NCI-H1105 treated with DMSO at 0.1 percent for 48 hours (cell line): ENCODE measurements at places on chromosomes 4 and X.
A peak's percentile ranks its signal among the peaks of the same experiment; 100 is the strongest.

DNA sequence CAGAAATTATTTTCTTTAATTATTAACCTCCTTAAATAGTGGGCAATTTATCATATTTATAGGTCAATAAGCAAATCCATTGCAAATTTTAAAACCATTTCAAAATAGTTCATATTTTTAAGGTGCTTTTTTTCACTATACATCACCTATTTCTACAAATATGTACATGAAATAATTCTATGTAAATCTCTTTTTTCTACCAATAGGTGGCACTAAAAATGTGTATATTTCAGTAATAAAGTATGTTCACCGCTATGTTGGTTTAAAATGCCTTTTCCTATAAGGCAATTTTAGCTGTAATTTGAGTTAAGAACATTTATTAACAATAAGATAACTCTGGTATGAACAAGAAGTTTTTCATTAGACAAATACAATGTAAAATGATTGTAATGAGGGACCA is 672.2 kb downstream of the KCTD8 start:
- DNase-seq, result peak; percentile 5

DNA sequence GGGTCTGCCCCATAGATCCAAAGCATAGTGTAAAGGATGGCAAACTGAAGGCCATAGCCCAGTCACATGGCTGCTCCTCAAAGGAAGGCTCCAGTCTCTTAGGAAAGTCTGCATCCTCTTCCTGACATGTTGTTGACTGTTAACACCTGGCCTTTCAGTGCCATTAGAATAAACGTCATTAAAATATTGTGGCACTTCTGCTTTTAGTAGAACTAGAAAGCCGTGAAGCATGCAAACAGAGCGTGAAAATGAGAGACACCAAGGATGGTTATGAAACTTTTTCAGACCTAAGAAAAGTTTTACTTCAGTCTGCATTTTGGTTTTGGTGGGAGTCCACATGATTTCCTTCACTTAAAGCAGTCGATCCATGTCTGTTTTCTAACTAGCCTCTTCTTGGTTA is 41.1 kb upstream of the AFF2 start:
- no peak for DNase-seq

DNA sequence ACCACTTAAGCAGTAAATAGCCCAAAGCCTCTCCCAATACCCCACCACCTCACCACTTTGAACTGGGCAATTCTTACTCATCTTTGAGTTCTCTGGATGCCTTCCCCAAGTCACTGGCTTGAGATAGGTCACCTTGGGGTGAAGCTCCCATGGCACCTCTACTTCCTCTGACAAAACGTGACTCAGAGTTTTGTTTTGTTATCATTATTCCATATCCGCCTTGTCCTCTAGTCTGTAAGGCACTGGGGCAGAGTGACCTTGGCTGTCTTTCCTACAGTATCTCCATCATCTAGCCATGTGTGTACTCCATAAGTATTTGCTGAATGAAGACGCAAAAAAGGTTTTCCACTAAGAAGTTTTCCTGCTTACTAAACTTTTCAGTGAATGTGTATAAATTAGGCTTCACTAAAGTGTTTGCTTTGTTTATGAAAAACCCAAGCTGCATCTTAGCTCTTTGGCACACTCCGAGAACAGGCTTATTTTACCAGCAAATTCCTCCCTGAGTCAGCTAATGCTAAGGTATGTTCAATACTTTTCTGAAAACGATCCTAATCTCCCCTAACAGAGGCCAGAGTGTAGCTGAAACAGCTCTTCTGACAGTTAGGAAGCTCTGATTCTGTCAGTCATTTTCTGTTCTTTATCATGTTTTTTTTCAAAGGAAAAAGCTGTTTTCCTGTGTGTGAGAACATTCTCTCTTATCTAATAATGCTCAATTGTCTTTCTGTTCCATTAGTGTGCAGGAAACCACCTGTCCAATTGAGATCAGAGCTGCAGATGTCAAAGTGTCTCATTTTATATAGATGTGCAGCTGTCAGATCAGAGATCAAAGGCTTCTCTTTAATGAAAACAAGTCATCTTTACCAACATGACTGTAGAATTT is 30.2 kb upstream of the TSPAN5 start:
- no peak for DNase-seq

GRCh38 chrX:20479896-20480295 is 213.2 kb upstream of the RPS6KA3 start:
- DNase-seq, result no peak

GRCh38 chr4:112201915-112202505 is 29.6 kb upstream of the AP1AR start:
- DNase-seq, result no peak

DNA sequence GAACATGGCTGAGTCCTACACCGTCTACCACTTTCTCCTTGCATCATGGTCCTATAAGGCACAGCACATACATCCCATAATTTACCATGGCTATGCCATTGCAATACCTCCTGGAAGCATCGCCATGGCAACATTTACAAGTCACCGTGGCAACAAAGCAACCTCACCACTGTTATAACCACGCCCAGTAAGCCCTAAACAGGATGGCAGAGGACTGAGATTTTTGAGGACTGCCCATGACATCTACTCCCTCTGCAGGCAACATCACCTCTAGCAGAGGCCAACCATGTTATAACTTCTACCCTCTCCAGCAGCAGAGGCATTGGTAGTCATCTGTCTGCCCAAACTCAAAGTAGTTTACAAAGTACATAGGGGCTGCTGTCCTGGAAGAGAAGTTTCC is 29.7 kb downstream of the BCOR start:
- DNase-seq, result peak; percentile 6

- DNase-seq, result no peak
These were observed 20.7 kb downstream of the SYNPO2 start for GRCh38 chr4:118909173-118909956.

- DNase-seq, result no peak
These were observed 14.5 kb downstream of the MRPL1 start for GRCh38 chr4:77877167-77877566.

DNA sequence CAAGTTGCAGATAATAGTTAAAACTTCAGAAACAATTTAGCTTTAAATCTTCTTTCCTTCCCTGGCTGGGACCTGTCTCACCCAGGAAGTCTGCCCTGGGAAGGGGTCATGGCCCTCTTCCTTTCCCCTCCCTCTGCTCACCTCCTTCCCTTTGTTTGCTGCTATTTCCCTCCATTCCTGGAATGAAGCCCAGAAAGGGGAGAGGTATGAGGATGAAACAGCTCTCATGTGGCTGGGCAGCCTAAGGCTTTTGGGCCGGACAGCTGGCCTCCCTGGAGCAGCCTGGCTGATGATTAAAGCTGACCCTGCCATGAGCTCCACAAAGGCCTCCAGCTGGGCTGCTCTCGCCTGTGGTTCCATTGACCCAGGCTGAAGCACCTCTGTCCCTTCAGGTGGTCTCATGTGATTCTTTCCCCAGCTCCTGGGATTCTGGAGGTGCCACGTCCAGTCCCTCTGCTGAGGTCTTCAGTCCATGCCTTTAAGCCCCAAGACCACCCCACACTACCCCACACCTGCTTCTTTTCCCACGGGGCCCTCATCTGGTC is 202.1 kb downstream of the PTTG2 start:
- no peak for DNase-seq

GRCh38 chr4:42845586-42845985 is 46.9 kb upstream of the GRXCR1 start:
- no peak for DNase-seq

DNA sequence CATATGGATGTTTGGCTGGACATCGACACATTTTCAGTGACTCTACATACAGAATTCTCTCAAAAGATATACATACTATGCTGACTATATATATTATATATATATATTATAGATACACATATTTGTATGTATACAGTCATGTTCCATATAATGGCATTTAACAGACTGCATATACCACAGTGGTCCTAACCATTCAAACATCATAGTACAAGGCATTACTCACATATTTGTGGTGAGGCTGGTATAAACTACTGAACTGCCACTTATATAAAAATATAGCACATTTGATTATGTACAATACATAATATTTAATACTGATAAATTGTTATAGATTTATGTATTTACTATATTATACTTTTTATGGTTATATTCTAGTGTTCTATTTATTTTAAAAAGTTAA is 168.5 kb downstream of the IL15 start:
- no peak for DNase-seq

DNA sequence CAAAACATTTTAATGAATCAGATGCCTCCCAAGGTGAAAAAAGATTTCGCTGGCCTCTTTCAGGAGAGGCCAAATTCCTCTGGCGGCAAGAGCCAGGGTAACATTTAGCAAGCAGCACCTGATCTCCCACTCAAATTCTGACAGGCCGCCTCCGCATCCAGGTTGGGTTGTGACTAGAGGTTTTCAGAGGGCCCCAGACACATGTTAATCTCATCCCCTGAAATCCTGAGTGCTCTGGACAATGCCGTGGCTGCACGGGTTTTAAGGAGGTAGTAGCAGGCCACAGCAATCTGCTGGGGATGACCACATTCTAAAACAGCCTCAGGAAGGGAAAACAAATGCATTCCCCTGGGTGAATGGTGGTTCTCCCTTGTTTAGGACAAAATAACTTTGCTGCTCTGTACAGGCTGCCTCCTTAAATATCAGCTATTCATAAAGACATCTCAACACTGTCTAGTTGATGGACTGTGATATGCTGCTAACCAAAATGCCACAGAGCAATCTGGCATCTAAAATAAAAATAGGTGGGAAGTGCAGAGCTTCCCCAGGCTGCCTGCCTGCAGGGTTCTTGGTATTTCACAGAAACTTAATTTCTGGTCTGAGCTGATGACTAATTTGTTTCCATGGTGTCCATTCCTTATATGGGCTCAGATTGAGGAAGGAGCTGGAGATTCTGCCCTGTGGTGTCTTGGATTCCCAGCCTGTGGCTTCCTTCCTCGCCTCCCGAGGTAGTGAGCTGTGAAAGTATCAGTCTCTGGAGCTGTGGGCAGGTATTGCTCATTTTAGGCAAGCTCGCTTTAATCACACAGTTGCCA is 202.0 kb downstream of the DCLK2 start:
- DNase-seq, result no peak

DNA sequence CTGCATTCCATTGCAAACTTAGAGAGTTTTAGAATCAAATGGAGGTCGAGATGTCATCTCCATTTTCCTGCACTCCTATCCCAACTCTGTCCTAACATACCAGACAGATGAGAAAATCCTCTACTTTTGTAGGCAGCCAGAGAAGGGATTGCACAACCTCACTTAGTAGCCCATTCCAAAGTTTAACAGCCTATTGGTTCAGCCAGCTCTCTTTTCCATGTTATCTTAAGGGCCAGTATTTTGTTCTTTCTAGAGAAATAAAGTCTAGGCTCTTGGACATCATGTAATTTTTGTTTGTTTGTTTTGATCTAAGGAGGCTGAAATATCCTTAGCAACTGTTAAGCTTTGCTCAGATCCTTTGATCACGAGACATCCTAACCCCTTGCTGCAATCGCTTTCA is 173.0 kb downstream of the COX18 start:
- no peak for DNase-seq

GRCh38 chr4:85760511-85760910 is 285.6 kb downstream of the ARHGAP24 start:
- DNase-seq, result peak; percentile 7

- no peak for DNase-seq
These were observed 81.3 kb downstream of the HMGN5 start for GRCh38 chrX:81120258-81120935.

GRCh38 chr4:38531141-38531727 is 132.8 kb upstream of the KLF3 start:
- DNase-seq, result no peak

DNA sequence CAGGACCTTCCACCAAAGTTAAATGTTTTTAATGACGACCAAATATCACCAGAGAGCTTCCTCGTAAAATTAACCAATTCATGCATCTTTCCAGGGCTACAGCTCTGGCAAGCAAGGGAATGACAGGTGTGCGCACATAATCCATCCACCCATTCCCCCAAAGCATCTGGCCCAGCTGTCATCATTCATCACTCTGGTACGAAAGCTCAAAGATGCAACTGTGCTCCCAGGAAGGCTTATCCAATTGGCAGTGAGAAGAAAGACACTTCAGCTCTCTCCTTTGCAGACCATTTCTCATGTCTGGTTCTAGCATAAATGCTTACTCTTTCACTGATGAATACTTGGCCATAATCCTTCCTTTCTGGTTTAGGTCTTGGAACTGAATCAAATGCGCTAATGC is 139.2 kb downstream of the NSUN7 start:
- DNase-seq, result no peak

GRCh38 chr4:146022541-146022940 is 83.9 kb upstream of the ZNF827 start:
- no peak for DNase-seq

- no peak for DNase-seq
These were observed 116.8 kb downstream of the AFAP1 start for GRCh38 chr4:7822877-7823276.

GRCh38 chr4:150055467-150055866 is 22.8 kb upstream of the DCLK2 start:
- no peak for DNase-seq

GRCh38 chr4:139886798-139887197 is 221.2 kb downstream of the MGST2 start:
- no peak for DNase-seq

DNA sequence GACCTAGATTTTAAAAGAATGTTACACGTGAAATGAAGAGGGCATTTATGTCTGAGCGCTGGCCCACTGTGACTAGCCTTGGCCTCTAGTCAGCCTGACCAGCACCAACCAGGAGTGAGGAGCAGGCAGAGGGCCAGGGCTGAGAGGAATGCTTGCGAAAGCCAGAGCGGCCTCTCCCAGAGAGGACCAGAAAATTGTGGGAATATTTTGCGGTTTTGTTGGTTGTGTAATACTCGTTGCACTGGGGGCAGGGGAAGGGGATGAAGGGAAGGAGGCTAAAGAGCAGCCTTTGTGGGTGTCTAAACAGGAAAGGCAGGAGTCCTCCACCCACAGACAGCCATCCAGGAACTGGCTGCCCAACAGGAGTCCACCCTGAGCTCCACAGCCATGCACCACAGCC is 3.8 kb downstream of the GABRE start:
- DNase-seq, result no peak

DNA sequence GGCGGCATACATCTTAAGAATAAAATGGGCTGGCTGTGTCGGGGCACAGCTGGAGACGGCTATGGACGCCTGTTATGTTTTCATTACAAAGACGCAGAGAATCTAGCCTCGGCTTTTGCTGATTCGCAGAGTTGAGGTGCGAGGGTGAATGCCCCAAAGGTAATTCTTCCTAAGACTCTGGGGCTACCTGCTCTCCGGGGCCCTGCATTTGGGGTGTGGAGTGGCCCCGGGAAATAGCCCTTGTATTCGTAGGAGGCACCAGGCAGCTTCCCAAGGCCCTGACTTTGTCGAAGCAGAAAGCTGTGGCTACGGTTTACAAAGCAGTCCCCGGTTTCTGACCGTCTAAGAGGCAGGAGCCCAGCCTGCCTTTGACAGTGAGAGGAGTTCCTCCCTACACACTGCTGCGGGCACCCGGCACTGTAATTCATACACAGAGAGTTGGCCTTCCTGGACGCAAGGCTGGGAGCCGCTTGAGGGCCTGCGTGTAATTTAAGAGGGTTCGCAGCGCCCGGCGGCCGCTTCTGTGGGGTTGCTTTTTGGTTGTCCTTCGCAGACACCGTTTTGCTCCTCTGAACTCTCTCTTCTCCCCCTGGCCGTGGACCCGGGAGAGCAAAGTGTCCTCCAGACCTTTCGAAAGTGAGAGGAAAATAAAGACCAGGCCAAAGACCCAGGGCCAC is 1.9 kb downstream of the SHOX start:
- no peak for DNase-seq
